ENCODE measurements at places on chromosomes 4 and X.
A peak's percentile ranks its signal among the peaks of the same experiment; 100 is the strongest.

- no peak for DNase-seq
These were observed 62.2 kb upstream of the PRPS1 start for GRCh38 chrX:107565931-107566603.

DNA sequence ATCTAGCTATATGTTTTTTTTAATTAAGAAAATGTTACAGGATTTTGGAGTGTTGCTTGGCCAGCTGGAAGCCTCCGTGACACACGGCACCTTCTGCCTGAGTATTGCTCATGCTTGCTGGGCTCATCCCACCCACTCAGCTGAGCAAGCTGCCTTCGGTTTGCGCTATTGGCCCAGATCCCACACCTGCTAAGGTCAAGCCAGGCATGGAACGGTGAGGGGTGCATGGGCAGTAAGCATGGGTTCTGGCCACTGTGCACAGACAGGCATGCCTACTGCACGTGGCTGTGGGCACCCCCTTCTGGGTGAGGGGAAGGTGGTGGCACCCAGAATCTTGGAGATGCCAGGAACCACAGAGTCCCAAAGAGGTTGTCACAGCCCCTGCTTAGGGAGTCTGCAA is 1178.4 kb upstream of the PCDH7 start:
- DNase-seq, result no peak

GRCh38 chr4:175373031-175373430 is 439.0 kb downstream of the GPM6A start:
- DNase-seq, result no peak

GRCh38 chrX:133922390-133922771 is 63.0 kb downstream of the GPC3 start:
- DNase-seq, result no peak

DNA sequence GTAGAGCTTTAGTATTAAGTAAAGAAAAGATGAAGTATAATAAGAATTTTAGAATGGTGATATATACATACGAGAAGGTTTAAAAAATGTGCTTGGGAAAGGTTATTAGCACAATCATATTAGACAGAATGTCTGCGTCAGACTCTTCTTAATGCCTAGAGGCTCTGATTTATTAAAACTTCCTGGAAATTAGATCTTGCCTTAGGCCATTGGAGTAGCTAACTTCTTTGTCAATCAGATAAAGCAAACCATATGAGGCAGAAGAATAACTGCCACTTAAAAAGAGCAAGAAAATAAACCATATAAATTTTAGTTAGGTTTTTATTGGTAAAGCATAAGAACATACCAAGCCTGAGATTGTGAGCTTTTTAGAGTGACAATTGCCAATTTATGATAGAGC is 309.1 kb downstream of the TLL1 start:
- DNase-seq, result no peak

GRCh38 chrX:15451913-15452312 is 41.2 kb downstream of the PIR start:
- DNase-seq, result no peak

- no peak for DNase-seq
These were observed 94.0 kb downstream of the PHF8 start for GRCh38 chrX:53950130-53950733.

- no peak for DNase-seq
These were observed 281.0 kb downstream of the BMPR1B start for GRCh38 chr4:95038791-95039190.

- peak; percentile 15 for DNase-seq
These were observed 82.0 kb downstream of the PLS3 start for GRCh38 chrX:115642895-115643530.

DNA sequence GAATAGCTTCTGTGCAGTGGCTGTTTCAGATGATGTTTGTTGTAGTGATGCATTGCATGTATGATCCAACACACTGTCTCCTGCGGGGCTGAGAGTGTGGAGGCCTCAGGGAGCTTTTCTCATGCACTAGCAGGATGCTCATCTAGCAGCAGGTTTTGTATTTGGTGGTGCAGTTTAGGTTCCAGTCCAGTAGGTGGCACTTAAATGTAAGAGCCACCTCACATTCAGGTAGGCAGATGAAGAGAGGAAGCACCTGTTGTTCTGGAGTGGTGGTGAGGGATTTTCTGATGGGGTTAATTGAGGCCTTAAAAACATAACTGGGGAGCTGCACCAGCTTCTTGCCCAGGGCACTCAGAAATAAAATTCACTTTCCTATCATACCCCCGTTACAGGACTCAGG is 300.9 kb downstream of the SPIN4 start:
- no peak for DNase-seq

GRCh38 chr4:94877973-94878372 is 120.2 kb downstream of the BMPR1B start:
- no peak for DNase-seq

- DNase-seq, result no peak
These were observed 49.4 kb downstream of the ANXA3 start for GRCh38 chr4:78601013-78601412.

- DNase-seq, result no peak
These were observed 252.3 kb downstream of the TEX13A start for GRCh38 chrX:104968241-104968640.

DNA sequence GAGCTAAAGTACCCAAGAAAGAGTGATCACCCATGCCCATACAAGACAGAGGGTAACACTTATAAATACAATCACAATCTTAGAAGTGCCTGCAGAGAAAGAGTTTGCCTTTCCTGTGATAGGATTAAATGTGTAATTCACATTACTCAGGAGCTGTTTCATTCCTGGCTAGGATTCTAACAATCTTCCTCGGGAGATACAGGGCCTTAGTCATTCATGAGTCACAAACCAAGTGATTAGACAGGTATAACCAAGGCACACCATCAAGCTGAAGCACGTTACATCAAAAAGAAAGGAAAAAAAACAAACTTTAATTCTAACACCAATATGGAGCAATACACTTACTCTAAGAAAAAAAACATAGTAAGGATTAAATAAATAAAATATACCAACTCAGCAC is 14.9 kb downstream of the ABCG2 start:
- no peak for DNase-seq

GRCh38 chrX:72045552-72046277 is 86.0 kb downstream of the RTL5 start:
- no peak for DNase-seq

- DNase-seq, result no peak
These were observed 90.6 kb downstream of the BMPR1B start for GRCh38 chr4:94848326-94848725.

- no peak for DNase-seq
These were observed 221.6 kb upstream of the SPANXN4 start for GRCh38 chrX:142804085-142804484.

- DNase-seq, result no peak
These were observed 76.9 kb upstream of the SCOC start for GRCh38 chr4:140296335-140297220.

DNA sequence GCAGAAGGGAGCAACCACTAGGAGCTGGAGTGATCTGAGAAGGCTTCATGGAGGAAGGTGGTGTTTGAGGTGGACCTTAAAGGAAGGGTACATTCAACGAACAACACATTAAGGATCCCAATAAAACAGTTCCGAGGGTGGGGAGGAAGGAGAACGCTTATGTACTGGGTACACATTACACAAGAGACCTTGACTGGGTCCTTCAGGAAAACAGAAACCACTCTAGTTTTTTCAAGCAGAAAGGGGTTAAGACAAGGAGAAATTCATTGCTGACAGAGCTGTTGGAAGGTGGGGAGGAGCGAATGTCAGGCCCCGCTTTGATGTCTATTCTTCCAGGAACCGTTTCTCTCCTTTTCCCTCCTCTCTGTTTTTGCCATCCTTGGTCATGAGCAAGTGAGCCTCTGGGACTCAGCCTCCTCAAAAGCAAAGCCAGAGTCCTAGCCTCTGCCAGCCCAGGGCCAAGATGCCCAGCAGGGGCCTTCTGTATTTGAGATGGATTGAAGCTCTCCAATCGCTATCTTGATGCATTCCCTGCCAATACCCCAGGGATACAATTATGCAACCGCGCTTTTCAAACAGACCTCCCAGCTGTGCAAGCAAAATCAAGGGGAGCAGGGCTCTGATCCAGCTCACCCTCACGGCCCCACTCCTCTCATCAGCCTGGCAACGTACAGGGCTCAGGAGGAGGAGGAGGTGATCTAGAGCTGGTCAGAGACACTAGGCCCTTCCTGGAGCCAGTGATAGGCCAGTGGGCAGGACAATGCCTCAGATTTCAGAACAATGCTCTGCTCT is 48.4 kb downstream of the ZBTB49 start:
- DNase-seq, result no peak

DNA sequence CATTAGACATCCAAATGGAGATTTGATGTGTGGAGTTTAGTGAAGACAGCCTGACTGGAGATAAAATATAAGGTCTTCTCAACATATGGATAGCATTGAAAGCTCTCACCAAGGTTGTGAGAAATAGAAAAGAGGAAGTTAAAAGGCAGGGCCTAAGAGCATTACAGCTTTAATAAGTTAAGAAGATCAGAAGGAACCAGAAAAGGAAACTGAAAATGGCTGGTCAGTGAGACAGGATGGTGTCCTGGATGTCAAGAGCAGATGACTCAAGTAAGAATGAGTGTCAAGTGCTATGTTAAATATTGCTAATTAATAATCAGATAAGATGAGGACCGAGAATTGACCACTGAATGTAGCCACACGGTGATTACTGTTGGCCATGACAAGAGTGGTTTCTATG is 642.9 kb downstream of the STPG2 start:
- DNase-seq, result no peak

DNA sequence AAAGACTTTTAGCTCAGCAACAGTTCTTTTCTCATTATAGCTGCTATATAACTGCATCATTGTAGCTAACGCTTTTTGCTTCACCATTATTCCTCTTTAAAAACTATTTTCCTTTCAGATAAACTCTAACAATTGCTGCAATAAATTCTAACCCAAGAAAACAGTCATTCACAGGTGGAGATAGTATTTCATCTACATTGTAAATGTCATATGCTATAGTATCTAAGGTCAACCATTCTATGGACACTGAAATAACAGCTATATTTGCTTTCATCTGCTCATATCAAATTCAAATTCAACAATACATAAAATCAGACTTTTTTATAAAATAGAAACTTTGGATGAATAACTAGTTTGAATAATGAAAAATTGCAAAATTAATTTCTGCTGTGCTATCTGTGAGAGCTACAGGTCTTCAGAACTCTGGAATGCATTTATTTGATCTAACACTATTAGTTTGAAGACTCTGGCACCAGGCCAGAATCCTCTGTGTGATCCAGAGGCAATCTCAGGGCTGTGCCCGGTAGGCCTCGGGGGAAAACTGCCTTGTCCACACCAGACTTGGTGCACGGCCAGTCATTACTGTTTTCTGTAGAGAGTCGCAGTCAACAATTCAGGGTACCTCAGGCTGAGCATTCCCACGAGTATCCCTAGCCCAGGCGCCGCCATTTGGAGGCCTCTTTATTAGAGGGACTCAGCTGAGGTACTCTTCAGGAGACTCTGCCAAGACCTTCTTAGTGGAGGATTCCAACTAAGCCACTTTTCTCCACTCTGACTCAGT is 332.4 kb downstream of the SLC7A11 start:
- DNase-seq, result no peak

DNA sequence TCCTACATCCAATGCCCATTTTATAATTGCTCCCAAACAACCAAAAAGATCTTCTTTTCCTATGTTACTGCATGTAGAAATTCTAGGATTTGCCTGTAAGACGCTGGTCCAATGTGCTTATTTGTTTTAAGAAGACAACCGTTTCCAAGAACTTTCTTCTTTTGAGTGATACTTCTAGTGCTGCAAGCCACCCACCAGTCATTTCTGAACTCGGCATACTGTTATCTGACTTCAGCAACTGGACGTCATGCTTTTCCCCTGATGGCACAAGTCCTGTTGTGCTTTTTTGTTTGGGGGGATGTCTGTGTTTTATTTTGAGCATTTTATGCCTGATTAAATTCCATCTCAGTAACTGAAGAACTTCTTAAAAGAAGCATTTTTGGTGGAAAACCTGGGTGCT is 16.0 kb upstream of the RAP1GDS1 start:
- no peak for DNase-seq

- no peak for DNase-seq
These were observed 72.4 kb upstream of the MSANTD1 start for GRCh38 chr4:3176367-3177229.

GRCh38 chr4:118325431-118325830 is 27.4 kb downstream of the PRSS12 start:
- no peak for DNase-seq

GRCh38 chrX:24395775-24396174 is 35.3 kb downstream of the SUPT20HL1 start:
- peak; percentile 43 for DNase-seq

DNA sequence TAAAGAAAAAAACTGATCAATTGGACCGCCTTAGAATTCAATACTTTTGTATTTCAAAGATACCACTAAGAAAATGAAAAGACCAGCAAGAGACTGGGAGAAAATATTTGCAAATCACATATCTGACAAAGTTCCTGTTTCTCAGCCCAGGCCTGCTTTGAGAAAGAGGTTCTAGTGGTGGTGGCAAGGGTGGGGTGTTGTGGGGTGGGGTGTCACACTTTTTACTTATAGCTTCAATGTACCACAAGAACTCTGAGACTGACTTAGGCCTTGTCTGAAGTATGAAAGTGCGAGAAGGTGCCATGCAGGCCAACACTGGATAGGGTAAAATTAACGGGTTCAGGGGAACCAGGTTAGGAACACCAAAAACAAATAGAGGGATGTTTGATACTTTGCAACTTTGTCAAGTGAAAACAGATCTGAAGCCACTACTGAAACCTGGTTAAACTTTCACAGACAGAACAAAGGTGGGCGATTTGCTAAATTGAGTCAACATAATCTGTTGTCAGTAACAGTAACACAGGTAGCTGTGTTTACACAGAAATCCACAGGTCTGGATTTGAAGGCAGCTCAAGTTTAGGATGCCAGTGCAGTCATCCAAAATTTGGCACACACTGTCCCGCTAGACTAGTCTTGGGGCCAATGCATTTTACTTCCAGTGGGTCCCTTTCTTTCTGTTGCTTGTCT is 88.8 kb downstream of the DGKK start:
- no peak for DNase-seq

DNA sequence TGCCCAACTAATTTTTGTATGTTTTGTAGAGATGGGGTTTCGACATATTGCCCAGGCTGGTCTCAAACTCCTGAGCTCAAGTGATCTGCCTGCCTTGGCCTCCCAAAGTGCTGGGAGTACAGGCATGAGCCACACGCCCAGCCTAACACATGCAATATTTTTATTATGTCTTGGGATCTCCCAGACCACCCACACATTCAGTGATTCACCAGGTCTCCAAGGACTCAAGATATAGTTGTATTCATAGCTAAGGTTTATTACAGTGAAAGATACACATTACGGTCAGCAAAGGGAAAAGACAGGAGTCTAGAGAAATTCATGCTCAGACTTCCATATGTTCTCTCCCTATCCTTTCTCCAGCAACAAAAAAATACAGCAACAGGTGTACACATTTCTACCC is 25.5 kb upstream of the FAM120C start:
- no peak for DNase-seq
